Gastrocnemius medialis (tissue), 4 donors: ENCODE measurements at places on chromosomes 2 and 18. TPM values are rescaled to one million over a fixed set of nuclear protein-coding genes. Genes with fewer than 3 reads are reported as not detected.

DNA sequence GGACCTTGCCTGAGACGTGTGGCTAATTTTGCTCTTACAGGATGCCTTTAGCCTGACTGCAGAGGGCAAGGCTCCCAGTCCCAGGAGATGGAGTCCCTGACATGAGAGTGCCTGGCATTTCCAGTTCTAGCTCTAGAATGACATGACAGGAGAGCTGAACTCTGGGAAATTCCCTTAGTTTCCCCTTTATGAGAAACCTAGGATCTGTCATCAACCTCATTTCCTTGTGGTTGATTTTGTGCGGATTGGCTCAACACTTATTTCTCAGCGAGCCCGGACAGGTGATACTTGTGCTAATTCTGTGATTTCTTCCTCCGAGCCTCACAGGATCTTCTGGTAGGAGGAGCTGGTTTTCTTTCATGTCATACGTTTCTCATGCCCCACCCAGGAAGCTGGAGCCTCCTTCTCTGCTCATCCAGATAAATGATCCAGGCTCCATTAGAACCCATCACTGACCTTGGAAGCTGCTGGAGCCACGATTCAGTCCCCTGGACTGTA is at the start of gene IL36G:
TSS of gene IL36G (plus strand) at position 448 of the 498 bp plus-strand sequence. CDS start 633 bp downstream, outside the sequence.
- DNase-seq = no peak

DNA sequence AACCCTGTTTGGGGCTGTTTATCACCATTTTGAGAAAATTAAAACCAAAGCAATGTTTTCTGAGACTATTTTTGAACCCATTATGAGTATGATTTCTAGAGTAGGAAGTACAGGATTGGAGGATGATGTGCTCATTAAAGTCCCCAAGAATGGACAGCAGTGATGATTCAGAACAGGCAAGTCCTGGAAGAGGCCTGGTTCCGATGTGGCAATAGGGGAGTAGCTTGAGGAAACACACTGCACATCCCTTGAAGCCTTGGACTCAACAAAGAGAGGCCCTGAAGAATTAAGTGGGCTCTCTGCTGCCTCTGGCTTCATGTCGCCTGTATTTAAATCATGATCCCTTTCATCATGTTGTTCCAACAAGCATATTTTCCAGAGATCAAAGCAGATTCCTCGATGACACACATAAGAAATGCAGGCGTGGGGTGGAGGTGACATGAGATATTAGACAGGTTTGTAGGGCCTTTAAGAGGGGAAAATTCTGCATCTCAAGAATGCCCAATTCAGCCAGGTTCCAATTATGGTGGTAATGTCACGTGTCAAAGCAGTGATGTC is 242.2 kb downstream of the FHOD3 start:
- no peak for DNase-seq

DNA sequence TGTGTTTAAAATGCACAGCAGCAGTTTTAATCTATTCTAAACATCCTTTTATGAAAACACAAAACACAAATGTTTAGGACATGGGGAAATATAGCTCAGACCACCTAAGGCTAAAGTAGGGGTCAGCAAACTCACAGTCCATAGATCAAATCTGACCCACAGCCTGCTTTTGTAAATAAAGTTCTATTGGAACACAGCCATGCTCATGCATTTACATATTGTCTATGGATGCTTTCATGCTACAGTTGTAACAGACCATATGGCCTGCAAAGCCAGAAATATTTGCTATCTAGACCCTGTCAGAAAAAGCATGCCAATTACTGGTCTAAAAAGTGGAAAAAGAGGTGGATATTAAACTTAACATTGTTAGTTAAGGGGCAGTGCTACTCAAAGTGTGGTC is 1105.4 kb upstream of the KLHL29 start:
- DNase-seq = no peak

- DNase-seq = no peak
These were observed 580 bp downstream of the TMEM163 start for GRCh38 chr2:134718023-134718816.

- peak; percentile 35 for DNase-seq
These were observed 5.0 kb downstream of the ACKR3 start for GRCh38 chr2:236574424-236575145.

Gene SLC25A52
- not detected for total RNA-seq

Gene SLC5A7
- not detected for total RNA-seq

Gene CLEC4F
- not detected for total RNA-seq

Gene HOXD12
- total RNA-seq = not detected
